ENCODE measurements at places on chromosomes 3 and 15.

GRCh38 chr3:1439395-1439794, 346.6 kb downstream of the CNTN6 start:
- DNase-seq = no peak

DNA sequence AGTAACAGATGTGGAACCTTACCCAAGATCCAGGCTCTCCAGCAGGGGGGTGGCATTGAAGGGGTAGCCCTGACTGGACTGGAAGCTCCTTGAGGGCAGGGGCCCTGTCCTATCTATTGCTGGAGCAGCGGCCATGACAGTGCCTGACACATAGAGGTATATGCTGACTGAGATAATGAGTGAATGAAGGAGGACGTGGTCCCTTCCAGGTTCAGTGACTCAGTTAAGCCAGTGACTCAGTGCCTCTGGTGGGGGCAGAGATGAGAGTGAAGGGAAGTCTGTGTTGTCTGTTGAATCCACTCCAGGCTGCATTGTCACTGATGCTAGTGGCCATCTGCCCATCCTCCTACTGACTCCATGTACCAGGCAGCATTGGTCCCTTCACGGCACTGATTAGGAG, 13.0 kb upstream of the CTXND1 start:
- DNase-seq = no peak

- no peak for DNase-seq
Observed at GRCh38 chr3:73383470-73384049, 241.2 kb downstream of the PDZRN3 start.

GRCh38 chr3:64343689-64344430, 118.6 kb upstream of the PRICKLE2 start:
- no peak for DNase-seq

DNA sequence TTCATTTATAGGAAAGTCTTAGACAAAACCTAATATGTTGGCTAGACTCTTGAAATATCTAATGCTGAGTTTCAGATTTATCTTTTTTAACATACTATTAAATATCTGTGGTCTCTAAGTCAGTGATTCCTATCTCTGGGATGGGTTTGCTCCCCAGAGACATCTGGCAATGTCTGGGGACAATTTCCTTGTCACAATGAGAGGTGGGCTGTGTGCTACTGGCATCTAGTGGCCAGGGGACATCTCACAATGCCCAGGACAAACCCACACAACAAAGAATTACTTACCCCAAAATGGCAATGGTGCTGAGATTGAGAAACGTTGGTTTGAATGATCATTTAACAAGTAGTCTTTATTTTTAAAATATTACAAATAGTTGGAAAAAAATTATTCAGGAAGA, 602.1 kb downstream of the MAGI1 start:
- DNase-seq = no peak

- no peak for DNase-seq
Observed at GRCh38 chr3:20811631-20812030, 625.6 kb upstream of the SGO1 start.

DNA sequence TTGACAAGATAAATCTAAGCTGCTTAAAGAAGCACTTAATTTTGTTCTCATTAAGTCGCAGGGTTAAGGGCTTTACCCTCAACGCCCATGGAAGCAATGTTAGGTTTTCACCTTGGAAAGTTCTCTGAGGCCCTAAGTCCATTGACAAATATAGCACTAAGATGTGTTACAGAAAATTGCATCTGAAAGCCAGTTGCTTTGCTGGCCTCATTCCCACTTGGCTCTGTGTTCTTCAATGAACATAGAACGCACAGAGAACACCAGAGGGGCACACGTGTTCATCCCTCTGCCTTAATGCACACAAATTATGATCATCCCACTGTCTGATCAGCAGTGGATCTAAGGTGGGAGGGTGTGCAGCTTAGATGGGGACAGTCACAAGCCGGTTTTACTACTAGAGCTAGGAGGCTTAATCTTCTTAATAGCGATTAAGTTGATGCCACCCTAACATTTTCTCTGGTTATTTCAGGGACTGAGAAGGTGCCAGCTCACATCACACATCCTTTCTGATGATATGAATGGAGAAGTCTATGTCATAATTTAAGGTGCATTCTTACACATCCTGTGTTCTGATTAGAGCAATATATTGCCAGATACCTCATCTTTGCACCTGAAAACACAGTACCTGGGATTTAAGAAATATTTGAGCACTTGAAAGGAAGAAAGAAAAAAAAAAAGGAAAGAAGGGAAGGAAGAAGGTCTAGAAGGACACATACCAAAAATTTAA, 224.4 kb upstream of the ICE2 start:
- DNase-seq = no peak

DNA sequence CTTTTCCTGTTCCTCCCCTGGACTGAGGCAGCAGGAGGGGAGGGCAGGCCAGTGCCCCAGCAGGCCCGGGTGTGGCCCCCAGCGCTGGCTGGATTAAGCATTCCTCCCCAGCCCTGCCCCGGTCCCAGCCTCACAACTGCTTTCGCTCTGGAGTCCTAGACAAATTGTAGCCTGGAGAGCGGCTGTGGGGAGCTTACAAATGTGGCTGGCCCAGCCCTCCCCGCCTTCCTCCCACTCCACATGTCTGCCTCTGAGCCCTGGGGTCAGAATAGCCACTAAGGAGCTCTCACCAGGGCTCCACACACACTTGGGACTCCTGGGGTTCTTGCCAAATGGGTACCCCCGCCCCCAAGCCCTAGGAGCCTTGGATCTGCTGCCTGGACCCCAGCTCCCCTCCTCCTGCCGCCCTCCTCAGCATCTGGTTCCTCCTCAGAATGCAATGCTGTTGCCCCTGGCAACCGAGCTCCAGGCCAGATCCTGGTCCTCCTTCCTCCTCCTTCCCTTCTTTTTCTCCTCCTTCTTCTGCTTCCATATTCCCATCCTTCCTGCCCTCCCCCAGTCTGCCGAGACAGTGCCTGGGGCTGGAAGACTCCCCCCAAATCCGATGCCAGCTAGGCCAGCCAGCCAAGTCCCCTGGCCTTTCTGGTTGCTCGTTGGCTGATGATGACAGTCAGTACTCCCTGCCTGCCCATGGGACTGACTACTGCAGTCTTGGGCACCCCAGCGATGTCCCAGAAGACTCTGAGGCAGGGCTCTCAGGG, 91.1 kb downstream of the LINGO1 start:
- no peak for DNase-seq

- DNase-seq = no peak
Observed at GRCh38 chr3:187293516-187294430, 2.2 kb upstream of the MASP1 start.

DNA sequence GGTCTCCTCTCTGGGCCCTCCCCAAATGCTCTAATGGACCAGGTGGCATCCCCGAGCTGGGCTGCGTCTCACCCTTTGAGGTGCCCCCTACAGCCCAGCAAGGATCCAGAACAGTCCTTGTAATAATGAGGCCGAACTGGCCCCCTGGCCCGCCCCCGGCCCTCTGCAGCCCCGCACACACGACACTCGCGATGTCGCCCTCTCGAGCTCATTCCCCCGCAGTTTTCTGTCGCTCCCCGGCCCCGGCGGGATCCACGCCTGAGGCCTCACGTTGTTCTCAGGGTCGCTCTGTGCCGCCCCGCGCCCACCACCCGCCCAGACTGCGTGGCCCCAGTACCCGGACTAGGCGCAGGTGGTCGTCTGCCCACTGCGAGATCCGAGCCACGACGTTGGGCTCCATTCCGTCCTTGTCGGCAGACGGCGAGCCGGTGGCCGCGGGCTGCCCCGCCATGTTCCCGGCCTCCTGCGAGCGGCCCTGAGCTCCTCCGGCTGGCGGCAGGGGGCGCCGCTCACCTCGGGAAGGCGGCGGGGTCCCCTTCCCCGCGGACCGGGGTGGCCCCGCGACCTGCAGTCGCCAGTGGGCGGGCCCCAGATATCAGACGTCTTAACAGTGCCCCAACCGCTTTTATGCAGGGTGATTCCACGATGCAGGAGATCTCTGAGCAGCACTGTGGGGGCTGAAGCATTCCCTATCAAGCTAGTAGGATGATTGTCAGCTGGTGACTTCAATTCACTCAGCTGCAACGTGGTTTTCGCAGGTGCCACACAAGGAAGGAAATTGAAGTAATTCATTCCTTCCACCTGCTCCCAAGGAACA, at the start of gene C3orf33:
Gene C3orf33, minus strand, starts transcription at position 477 of the 817 bp plus-strand sequence. Its CDS starts 26 bp downstream, at position 451.
- peak; percentile 73 for DNase-seq

- no peak for DNase-seq
Observed at GRCh38 chr3:118075873-118076272, 958.8 kb downstream of the IGSF11 start.

GRCh38 chr15:52422001-52422400, 106.7 kb downstream of the MYO5A start:
- DNase-seq = no peak

DNA sequence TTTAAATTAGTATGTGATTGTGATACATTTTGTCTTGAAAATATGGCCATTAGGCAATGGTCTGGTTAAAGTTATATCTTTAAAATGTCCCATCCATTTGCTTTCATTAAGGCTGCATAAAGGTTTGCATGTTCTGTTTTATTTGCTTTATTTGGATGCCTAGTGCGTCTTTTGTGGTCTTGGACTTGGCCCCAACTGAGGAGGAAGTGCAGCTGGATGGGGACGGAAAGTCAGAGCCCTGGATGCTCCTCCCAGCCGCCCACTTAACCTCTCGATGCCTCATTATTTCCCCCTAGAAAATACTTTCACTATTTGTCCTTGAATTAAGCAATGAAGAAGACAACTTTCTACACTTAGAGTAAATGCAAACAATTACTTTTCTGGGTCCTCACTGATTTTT, 898.2 kb downstream of the MCTP2 start:
- DNase-seq = no peak

GRCh38 chr3:170780955-170781354, 89.0 kb downstream of the RPL22L1 start:
- DNase-seq = no peak

DNA sequence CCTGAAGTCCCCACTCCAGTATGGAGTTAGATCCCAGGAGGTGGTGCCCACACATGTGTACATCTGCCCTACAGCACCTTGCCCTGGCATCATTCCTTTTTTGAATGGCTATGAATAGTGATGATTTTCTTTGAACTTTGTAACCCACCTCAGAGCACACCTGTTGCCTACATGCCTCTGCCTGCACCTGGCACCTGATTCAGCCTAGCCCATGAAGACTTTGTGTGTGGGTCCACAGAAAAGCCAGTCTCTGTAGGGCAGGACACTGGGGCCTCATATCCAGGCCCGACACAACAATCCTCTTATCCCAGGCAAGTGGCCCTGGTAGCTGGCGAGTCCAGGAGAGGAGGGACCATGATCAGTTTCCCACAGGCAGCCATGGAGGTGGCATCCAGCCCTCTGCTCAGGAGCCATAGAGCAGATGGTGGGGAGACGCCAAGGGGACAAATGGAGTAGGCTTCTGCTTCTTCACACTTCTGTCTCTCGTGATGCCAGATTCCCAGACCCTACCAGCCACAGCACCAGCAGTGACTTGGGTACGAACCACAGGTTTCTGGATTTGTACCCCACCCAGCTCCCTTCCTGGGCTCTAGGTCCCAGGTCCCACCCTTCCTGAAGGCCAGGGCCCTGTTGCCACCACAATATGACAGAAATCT, 230.7 kb downstream of the UACA start:
- DNase-seq = no peak
